Stimulated activated CD4-positive, alpha-beta T cell treated with anti-CD3 and anti-CD28 coated beads, TNF-alpha, amount 100 ng/mL, for 1 hour (primary cell): ENCODE measurements at places on chromosomes 12 and 14.

- no peak for DNase-seq
Measured at GRCh38 chr12:52655251-52655650, 3.2 kb upstream of the KRT2 start.

- no peak for DNase-seq
Measured at GRCh38 chr12:45863332-45863731, 127.0 kb downstream of the SCAF11 start.

DNA sequence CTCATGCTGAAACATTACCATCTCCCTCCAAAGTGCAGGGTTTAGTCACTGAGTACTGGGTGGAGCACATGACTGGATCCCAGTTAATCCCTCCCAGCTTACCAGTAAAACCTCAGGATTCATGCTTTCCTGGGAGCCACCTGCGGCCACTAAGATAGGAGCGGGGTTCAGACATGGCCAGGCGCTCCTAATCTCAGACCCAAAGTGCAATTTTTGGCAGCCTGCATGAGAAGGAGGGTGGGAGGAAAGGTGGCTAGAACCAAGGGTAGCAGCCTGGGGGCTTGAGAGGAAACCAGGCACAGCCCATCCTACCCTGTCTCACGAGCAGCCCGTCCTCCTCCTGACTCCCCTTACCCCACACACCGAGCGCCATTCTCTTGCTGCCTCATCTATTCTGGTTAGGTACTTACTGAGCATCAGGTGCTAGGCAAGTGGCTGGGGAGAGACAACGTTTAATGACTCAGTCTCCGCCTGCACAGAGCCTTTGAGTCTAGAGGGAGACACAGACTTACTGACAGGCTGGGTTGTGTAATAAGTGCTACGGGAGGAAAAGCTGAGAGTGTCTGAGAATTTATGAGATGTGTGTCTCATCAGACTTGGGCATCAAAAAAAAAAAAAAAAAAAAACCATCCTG lies 9.9 kb downstream of the GPRC5A start:
- DNase-seq = no peak

DNA sequence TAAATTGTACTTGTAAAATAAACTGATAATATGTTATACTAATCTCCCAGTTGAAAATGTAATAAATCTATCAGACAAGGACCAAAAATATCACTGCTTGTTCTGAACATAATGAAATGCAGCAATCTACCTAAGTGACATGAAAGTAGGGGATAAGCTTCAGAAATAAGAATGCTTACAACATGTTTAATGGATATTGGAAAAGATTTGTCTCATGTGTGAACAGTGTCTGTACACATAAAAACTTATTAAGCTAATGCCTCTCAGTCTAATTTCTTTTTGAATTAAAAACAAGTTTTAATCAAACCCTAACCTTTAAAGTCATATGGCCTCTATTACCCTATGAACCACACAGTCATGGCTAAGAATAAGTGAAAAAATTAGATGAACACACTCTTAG lies 465.3 kb downstream of the MDGA2 start:
- no peak for DNase-seq

GRCh38 chr12:40002178-40003169 lies 103.4 kb downstream of the SLC2A13 start:
- DNase-seq = no peak

GRCh38 chr14:79680087-79680486 lies 531.2 kb downstream of the DIO2 start:
- DNase-seq = no peak

- DNase-seq = no peak
Measured at GRCh38 chr12:41629611-41630010, 441.5 kb downstream of the PDZRN4 start.

GRCh38 chr12:22979854-22980469 lies 355.0 kb downstream of the ETNK1 start:
- DNase-seq = no peak

DNA sequence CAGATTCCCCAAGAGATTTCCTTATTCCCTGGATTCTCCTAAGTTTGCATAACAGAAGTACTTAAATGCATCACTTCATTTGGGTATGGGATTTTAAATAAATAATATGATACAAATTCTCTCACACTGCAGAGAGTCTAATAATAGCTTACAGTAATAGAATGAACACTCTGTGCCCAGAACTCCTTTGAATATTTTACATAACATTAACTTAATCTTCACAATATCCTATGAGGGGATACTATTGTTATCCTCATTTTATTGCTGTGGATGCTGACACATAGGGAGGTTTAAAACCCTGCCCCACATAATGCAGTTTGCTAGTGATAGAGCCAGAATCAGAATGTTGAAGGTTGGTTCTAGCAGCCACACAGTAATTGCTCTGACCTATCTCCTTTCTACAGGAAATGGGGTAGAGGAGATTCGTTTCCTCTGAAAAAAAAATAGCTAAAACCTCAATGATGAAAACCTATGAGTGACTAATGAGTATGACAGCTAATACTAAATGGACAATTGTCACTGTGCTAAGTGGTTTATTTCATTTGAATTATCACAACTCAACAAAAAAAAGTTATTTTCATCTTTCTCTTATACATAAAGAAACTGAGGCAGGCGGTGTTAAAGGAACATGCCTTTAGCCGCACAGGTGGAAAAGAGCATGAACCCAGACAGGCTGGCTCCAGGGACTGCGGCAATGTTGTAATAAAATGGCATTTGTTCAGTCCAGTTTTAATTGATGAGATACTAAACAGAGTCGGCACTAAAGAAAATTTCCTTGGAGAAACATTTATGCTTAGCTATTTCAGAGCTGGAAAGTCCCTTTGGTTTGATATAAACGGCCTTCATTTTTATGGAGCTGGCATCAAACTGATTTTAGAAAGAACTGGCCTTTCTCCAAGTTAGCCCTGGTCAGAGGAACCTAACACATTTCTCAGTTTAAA lies 880.9 kb downstream of the NRXN3 start:
- DNase-seq = no peak

DNA sequence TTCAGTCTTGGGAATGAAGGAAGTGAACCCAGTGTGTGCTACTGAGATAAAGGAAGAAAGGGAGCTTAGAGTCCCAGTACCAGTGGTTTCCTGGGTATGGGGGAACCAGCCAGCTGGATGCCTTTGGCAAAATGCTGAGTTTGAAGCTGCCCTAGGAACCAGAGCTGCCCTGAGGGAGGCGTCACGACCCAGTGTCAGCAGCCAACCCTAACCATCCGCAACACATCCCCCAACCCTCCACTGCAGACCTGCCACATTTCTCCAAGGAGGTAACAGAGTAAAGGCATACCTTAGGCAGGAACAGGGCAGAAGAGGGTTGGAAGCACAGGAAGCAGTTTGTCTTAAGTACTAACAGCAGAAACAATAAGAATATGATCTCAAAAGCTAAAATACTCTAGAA lies 28.6 kb downstream of the PRDM4 start:
- no peak for DNase-seq

GRCh38 chr12:39627914-39628313 lies 8.3 kb upstream of the ABCD2 start:
- DNase-seq = no peak

GRCh38 chr12:112713471-112713870 lies 78.1 kb upstream of the RPH3A start:
- DNase-seq = no peak

- no peak for DNase-seq
Measured at GRCh38 chr14:100665511-100666032, 61.1 kb upstream of the DLK1 start.

- no peak for DNase-seq
Measured at GRCh38 chr14:76396714-76397187, 20.8 kb downstream of the ESRRB start.

- DNase-seq = no peak
Measured at GRCh38 chr14:96164861-96165490, 39.7 kb upstream of the BDKRB2 start.

- DNase-seq = no peak
Measured at GRCh38 chr14:22597771-22598098, 365 bp upstream of the ABHD4 start.

DNA sequence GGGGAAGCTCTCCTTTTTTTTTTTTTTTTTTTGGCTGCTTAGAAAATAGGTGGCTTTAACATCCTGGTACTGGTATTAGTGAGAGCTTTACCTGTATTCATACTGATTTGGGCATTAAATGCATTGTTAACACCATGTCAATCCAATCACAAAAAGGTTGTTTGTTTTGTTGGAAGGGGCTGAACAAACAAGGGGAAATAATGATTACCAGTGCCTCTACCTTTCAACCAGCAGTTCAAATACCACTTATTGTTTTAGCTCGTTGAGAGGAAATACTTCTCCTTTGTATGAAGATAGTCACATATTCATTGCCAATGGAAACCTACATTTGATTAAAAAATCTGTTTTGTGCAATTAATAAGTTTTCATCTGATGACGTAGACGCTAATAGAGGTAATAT lies 72.9 kb downstream of the MIPOL1 start:
- no peak for DNase-seq

- no peak for DNase-seq
Measured at GRCh38 chr14:71621276-71621675, 311.0 kb upstream of the RGS6 start.

- DNase-seq = no peak
Measured at GRCh38 chr14:83467811-83468210, 1934.2 kb upstream of the SEL1L start.

- DNase-seq = no peak
Measured at GRCh38 chr12:57435293-57435692, 709 bp downstream of the INHBC start.

- peak; percentile 16 for DNase-seq
Measured at GRCh38 chr12:30823156-30823699, 68.5 kb upstream of the CAPRIN2 start.

- no peak for DNase-seq
Measured at GRCh38 chr14:74402401-74403251, 23.4 kb downstream of the SYNDIG1L start.

DNA sequence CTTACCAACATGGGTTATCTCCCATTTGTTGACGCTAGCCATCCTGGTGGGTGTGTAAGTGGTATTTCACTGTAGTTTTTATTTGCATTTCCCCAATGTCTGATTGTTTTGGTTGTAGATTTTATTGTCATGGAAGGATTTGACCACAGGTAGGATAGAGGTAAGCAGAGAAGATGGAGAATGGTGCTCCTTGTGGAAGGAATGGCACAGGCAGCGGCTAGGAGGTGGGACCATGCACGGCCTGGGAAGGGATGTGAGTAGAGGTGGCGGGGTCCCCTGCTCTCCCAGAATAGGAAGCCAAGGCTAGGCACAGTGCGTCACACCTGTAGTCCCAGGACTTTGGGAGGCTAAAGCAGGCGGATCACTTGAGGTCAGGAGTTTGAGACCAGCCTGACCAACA lies 41.4 kb downstream of the PHETA1 start:
- DNase-seq = no peak

DNA sequence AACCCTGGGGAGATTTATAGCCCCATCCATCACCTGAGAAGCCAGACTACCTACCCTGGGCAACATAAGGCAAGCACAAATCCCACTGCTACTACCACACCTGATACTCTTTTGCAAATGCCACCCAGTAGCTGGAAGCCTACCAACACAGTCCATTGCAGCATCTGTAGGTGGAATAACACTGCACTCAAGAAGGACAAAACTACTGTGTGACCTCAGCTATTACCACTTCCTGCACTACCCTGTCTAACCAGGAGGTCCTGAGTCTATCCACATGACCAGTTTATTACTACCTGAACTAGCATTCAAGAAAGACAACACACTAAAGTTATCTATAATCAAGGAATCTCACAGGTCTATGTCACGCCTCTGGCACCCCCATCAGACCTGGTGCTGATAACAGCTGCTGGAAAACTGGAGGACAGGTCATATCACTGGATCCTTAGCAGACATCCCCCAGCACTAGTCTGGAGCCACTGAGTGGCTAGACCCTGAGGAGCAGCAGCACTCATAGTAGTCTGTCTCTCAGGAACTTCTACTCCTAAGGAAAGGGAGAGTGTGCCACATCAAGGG lies 2.9 kb upstream of the CLEC1A start:
- DNase-seq = no peak

DNA sequence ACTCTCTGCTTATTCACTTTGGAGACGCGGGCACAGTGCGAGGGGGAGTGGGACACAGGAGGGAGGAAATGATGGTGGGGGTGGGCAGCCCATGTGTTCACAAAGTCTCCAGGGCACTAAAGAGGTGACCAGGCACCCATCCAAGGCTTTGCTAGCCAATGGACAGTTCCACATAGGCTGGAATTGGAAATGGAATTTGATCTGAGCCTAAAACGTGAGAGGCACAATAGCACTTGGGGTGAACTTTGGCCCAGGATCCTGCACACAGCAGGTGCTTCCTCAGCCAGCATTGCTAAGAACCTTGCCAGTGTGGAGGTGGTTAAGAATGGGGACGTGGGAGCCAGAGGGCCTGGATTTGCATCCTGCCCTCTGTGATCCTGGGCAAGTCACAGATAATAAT lies 193.8 kb downstream of the CHST11 start:
- no peak for DNase-seq

DNA sequence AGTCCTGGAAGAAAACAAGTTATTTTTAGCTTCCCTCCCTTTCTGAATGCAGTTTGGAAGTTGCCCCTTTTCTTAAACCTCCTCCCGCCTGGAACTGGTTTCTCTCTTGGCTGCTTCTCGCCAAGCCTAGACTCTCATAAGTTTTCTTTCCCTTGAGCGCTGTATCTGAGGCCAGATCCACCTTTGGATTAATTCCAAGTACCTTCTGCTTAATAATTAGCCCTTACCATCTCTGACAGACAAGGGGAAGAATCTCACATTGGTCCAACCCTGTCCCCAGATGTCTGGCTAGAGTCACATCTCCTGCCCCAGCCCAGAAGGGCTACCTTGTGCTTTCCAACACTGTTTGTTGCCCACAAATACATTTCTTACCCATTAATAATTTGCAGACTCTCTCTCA lies 161.8 kb upstream of the RGS6 start:
- no peak for DNase-seq

DNA sequence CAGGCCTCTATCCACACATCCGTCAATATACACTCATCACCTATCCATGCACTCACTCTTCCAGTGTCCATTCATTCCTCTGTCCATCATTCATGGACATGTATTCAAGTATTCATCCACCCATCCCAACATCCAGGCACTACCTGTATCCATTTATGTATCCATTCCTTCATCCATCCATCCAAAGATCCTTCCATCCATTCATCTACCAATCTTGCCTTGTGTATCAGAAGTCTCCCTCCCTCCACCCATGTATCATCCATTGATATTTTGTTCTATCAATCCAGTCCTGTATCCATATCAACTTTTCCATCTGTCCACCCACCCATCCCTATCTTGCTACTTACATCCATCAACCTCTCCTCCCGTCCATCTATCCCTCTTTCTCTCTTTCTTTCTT lies 4.0 kb downstream of the BEGAIN start:
- no peak for DNase-seq
